ENCODE measurements at places on chromosomes 2 and 18.

DNA sequence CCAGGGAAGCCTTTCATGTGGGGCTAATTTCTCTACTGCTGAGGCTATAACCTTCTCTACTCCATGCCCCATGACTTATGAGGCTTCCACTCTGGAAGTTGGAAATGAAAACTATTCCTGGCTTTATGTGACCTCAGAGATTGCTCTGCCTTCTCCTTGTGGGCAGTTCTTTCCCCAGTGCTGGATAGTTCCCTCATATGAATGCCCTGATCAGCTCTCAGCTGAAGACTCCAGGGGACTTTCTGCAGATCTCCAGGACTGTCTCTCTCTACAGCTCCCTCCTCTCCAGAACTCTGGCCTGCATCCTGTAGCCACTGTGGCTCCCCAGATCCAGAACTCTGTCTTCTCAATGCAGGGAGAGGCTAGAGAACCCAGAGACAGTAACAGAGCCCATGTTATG is 235.1 kb downstream of the SEPTIN10 start:
- DNase-seq = no peak

DNA sequence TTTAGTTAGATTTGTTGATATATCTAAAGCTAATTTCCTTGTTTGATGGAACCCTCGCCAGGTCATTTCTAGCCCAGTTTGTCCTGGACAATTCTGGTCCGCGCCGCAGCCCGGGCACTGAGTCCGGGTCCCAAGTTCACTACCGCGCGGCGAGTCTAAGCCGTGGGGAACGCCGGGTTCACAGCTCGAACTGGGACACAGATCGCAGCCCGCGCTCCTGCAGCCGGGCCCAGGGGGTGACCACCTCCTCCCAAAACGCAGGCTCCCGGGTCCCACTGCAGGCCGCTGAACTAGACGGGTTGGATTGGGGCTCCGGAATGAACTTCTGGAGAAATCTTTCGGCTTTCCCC is 681 bp downstream of the ACADL start:
- no peak for DNase-seq

DNA sequence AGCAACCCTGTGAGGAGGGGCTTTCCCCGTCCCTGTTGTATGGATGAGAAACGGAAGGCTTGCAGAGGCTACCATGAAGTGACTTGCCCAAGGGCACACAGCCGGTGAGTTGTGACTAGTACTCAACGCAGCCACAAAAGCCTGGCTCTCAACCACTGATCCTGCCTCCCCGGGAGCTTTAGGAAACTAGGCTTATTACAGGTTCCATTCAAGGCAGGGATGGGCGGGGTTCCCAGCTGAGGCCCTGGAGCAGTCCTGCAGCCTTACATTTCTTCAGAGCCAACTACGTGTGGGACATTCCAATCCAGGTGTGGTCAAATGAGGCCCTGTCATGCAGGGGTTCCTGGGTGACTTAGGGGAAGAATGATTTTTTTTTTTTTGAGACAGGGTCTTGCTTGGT is 59.6 kb downstream of the MEX3C start:
- no peak for DNase-seq

- no peak for DNase-seq
These were observed 28.2 kb upstream of the USP34 start for GRCh38 chr2:61499060-61499459.

- DNase-seq = no peak
These were observed 58.6 kb downstream of the FANCL start for GRCh38 chr2:58182527-58182926.

DNA sequence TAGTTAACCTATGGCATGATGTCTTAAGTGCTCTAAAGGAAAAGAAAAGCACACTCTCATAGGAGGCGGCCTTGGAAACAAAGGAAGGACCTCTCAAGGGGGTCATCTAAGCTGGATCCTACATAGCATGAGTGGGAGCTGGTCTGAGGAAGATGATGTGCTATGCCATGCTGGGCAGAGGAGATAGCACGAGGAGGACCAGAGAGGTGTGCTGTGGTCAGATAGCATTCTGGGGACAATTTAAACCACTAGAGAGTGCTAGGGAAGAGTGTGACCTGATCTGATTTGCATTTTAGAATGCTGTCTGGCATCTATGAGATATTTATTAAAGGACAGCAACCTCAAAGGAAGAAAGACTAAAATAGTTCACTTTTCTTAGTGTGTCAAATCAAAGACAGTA is 910.1 kb upstream of the CELF4 start:
- DNase-seq = no peak

GRCh38 chr18:23934252-23934651 is 80.3 kb upstream of the TTC39C start:
- DNase-seq = no peak

All from amniotic stem cell (primary cell).